Right kidney (tissue), 9 donors: ENCODE measurements at places on chromosomes 1 and 21.

GRCh38 chr1:109327285-109327684 lies 20.5 kb upstream of the MYBPHL start:
- DNase-seq: no peak

GRCh38 chr1:111911776-111912515 lies 77.5 kb downstream of the KCND3 start:
- DNase-seq: no peak

DNA sequence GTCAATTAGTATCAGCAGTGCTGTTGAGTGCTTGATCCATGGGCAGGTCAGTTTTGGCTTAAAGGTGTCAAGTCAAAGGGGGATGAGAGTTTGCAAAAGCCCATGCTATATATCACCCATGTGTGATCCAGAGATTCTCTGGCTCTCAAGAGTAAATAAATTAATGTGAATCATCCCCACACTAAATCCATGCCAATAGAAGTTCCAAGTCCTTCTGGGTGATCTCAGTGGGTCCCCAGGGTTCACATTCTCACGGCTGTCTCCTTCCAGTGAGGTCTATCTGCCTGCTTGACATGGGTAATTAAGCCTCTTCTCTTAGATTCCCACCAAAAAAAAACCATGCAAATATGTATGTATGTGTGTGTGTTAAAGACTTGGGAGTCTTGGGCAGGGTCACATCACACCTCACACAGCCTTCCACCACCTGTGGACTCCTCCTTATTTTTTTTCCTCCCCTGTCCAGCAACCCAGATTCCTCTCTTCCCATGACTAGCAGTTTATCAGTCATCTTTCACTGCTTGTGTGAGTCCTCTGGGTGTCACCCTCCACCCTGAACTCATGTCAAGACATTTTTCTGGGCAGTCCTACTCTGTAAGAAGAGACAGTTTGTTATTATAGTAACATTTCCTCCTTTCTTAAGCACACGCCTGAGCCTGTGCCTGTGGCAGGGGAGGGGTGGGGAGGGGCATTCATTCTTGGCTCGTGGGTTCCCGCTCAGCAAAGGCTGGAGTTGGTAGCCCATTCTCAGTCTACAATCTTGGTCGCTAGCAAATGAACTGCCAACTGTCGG lies 14.3 kb upstream of the S100A11 start:
- DNase-seq: no peak

- DNase-seq: no peak
Observed at GRCh38 chr1:33319949-33320618, 814 bp downstream of the A3GALT2 start.

GRCh38 chr1:151238467-151238739 lies 16.1 kb upstream of the PSMD4 start:
- no peak for DNase-seq

GRCh38 chr1:5739561-5740078 lies 252.6 kb downstream of the NPHP4 start:
- DNase-seq: no peak

- DNase-seq: no peak
Observed at GRCh38 chr1:227748496-227749182, 13.4 kb downstream of the SNAP47 start.

DNA sequence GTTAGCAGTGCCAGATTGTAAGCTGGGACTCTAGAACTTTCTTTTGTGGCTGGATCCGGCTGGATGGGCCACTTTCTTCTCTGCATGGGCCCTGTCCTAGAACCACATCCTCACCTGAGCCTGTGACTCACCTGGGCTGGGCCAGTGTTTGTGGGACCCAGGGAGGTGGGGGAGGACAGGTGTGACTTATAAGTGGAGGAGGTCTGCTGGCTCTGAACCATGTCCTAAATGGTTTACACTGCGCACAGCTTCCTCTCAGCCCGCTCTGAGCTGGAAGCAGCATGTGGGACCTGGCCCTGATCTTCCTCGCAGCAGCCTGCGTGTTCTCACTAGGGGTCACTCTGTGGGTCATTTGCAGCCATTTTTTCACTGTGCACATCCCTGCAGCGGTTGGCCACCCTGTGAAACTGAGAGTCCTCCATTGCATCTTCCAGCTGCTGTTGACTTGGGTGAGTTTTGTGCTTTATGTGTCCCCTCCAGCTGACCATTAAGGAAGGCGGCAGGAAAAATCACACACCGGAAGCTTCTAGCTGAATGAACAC lies at the start of gene AADACL3:
TSS of gene AADACL3 (plus strand) at position 215 of the 542 bp plus-strand sequence. CDS start at position 282, 67 bp downstream.
- no peak for DNase-seq

DNA sequence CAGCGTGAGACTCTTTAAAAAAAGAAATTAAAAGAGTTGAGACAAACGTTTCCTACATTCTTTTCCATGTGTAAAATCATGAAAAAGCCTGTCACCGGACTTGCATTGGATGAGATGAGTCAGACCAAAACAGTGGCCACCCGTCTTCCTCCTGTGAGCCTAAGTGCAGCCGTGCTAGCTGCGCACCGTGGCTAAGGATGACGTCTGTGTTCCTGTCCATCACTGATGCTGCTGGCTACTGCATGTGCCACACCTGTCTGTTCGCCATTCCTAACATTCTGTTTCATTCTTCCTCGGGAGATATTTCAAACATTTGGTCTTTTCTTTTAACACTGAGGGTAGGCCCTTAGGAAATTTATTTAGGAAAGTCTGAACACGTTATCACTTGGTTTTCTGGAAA lies 31.2 kb downstream of the IFNAR1 start:
- no peak for DNase-seq

GRCh38 chr1:28817133-28817532 lies 5.2 kb downstream of the OPRD1 start:
- no peak for DNase-seq

DNA sequence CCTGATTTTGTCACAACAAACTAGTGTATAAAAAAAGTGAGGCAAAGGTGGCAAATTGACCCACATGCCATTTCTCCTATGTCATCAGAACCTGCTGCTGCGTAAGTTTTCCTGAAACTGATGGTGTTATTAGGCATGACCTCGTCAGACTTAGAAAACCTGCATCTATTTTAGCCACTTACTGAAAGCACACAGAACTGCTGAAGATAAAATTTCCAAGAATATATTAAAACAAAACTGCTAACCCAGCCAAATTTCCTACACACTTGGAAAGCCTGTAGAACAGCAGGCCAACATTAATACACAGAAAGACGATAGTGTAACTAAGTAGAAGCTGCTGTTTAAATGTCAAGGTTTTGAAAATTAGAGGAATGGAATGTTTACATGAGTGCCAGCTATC lies 674.5 kb upstream of the CXADR start:
- DNase-seq: no peak

GRCh38 chr1:215345766-215346165 lies 221.3 kb upstream of the KCTD3 start:
- no peak for DNase-seq
